Myometrial cell (primary cell): ENCODE measurements at places on chromosomes 6 and 20. TPM values are rescaled to one million over a fixed set of nuclear protein-coding genes. Genes with fewer than 3 reads are reported as not detected.

UNC93A gene
- not detected in 2 replicates for total RNA-seq

PPP1R14C gene
- not detected in 2 replicates for total RNA-seq

MUC21 gene
- total RNA-seq: not detected in 2 replicates

RHAG gene
- not detected in 2 replicates for total RNA-seq

PRSS16 gene
- total RNA-seq: 2.3 and 2.8 TPM in 2 replicates
